ENCODE measurements at places on chromosomes 13 and 19.

GRCh38 chr13:43303033-43303729, 279.8 kb downstream of the DNAJC15 start:
- no peak for DNase-seq

GRCh38 chr13:53415135-53415534, 386.5 kb downstream of the OLFM4 start:
- no peak for DNase-seq

DNA sequence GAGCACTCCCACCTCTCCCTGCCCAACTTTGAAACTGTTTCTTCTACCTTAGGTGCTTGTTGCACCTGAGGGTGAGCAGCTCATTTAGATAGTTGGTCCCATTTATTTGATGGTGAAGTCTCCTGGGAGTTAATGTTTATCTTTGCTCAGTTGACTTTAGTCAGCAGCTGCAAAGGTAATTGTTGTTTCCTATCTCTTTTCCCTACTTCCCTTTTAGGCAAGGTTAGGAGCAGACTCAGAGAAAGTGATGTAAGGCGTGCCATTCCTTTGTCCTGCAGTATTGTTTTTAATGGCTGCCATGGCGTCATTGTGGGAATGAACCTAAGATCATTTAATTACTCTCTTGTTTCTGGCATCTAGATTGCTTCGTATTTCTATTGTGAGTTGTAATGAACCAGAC, 11.6 kb downstream of the AKAP11 start:
- DNase-seq: no peak

- DNase-seq: no peak
Observed at GRCh38 chr13:106712381-106712780, 144.4 kb upstream of the ARGLU1 start.

GRCh38 chr19:55554741-55555152, 9.4 kb upstream of the SBK3 start:
- no peak for DNase-seq

- peak; percentile 82 for DNase-seq
Observed at GRCh38 chr19:48644839-48645619, 958 bp downstream of the CA11 start.

DNA sequence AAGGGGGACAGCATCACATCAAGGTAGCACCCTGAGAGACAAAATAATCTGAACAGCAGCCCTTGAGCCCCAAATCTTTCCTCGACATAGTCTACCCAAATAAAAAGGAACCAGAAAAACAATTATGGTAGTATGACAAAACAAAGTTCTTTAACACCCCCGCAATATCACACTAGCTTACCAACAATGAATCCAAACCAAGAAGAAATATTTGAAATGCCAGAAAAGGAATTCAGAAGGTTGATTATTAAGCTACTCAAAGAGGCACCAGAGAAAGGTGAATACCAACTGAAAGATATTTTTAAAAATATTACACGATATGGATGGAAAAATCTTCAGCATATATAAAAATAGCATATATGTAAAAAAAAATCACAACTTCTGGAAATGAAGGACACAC, 252.9 kb upstream of the SLITRK6 start:
- DNase-seq: no peak

DNA sequence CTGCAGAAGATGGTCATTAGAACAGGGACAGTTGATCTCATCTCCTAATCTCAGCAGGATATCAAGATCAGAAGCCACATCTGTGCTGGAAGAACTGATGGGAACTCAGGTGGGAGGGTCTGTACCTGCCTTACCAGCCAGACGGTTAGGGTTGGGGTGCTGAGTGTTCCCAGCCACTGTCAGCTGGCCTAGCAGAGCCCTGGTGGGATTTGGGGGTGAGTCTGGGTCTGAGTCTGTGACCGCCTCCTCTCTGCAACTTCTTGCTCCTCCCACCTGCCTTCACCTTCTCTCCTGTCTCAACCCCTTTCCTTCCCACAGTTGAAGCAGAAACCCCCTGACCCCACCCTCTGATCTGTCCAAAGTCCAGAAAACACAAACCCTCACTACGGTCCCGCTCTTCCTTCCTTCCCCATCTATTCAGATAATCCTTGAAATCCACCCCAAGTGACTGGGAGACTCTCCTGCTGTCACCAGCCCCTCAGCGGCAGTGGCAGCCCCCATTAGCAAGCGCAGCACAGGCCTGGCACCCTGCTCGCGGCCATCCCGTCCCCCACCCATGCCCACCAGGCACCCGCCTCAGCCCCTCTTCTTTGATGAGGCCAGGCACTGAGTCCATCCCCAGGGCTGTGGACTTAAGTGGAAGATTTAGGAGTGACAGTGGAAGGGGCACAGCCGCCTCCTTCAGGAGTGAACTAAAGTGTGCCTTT, 91.9 kb upstream of the GPR183 start:
- no peak for DNase-seq

GRCh38 chr19:42343344-42344110, 18.1 kb downstream of the MEGF8 start:
- DNase-seq: no peak

GRCh38 chr19:40718774-40719391, 2.0 kb downstream of the ITPKC start:
- DNase-seq: no peak

DNA sequence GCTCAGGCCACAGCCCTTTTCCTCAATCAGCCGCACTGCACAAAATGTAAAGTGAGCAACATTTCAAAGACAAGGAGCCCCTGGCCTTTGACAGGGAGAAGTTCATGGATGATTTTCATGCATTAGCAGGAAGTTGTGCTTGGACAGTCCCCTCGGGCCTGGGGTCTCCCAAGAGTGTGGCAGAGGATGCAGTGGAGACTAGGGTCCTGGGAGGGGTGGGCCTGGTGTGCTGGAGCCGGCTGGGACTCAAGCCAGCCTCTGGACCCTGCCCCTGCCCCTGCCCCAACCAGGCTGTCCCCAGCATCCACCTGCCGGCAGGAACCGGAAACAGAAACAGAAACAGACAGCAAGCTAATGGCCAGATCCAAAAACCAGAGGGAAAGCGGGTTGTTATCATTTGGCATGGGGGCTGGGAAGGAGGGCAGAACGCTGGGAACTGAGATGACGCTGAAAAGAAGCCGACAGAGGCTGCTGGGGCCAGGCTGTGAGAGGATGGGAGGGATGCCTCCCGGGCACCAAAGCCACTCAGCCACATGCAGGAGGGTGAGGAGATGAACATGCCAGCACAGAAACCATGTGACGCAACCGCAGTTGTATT, 2.3 kb downstream of the GAS6 start:
- no peak for DNase-seq

DNA sequence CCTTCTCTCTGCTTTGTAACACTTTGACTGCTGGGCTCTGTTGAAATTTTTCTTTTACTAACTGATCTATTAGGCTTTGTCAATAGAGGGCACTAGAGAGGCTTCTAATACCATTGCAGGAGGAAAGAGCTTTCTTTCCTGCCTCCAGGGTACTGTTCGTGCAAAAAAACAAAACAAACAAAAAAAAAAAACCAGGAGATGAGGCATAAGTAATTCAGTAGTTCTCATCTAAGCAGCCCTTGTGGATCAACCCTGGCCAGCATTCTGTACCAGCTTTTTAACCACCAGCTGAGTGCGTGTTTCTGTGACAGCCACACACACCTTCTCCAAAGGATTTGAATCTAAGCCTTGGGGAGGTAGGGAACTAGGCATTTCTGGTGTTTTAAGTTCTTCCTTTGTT, 1707.6 kb upstream of the SLC10A2 start:
- DNase-seq: no peak

GRCh38 chr19:58150328-58150921, at the start of gene ZNF329:
ZNF329 (minus strand) TSS chr19:58150789; CDS start chr19:58129503, 21,286 bp downstream.
- DNase-seq: peak; percentile 93

GRCh38 chr19:50252111-50252886, 48.9 kb downstream of the MYH14 start:
- peak; percentile 27 for DNase-seq

GRCh38 chr13:87923753-87924152, 252.6 kb downstream of the SLITRK5 start:
- no peak for DNase-seq

GRCh38 chr19:48244281-48244680, 11.4 kb downstream of the CARD8 start:
- peak; percentile 65 for DNase-seq

- DNase-seq: no peak
Observed at GRCh38 chr13:43316946-43317353, 293.6 kb downstream of the DNAJC15 start.

DNA sequence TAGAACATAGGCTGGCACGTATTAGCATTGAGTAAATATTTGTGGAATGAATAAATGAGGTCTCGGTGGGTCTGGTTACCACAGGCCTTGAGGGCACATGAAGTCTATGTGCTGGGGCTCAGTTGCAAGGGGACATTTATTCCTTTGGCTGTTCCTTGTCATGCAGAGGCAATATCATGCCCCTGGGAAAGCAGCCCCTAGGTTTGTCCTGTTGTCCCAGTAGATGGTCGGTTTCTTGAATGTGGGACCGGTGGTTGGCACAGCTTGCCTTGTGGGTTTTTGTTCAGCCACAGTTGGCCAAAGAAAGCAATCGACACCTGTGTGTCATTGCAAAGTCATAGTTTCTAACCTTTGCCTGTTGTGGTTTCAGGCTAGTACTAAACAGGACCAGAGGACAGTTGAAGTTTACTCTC, 24.7 kb upstream of the GPR183 start:
- DNase-seq: no peak

DNA sequence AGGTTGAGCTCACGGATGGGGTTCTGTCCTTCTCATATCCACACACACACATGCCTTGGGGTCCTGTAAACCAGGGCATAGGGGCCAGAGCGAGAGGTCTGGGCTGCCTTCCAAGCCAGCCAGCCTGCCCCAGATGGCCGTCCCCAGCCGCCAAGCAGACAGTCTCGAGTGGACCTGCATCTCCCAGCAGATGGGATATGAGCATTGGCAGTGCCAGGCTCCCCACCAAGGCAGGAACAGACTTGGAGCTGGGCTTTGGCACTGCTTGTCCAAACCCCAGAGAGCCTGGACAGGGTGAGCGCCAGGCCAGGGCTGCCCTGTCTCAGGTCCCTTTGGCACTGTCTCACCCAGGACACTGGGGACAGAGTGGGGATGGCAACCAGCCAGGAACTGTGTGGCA, 130.4 kb downstream of the DPF1 start:
- DNase-seq: no peak

DNA sequence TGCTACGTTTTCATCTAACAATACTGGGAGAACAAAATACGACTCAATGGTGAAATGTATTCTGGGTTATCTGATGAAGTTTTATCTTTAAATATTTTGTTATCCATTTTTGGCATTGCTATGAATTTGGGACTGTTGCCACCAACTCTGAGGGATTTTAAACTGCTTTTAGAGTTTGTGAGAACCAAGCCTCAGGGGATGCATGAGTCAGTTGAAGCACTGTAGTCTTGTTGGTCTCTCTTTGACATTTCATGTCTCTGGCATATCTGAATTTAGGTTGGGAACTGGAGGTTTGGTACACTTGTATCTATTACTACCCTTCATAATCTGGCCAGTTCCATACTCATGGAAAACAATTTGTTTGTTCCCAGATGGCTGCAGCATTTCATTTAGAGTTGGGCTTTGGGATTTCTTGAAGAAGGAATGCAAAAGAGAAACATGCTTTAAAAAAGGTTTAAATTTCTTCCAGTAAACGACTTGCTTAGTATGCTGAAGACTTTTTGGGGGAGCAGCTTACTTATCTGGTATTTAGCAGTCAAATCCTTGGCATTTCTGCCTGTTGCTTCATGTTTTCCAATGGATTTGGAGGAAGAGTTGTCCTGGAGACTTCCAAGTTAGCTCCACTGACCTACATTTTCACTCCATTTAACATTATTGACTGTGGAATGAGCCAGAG, 28.9 kb downstream of the ARHGEF7 start:
- DNase-seq: no peak

DNA sequence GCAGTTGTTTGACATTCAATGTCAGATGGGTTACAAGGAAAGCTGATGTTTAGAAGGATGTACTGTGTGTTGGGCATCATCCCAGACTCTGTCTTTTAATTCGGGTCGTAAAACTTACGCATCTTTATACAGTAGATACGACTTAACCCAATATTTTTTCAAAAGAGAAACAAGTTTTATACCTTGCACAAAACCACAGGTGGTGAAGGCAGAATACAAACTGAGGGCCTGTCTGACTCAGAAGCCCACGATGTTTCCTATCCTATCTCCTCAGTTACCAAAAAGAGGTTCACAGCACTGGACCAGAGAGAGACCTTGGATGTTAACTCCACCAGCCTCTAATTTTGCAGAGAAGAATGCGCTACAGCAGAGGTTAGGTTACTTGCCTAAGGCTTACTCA, 477.0 kb downstream of the FOXO1 start:
- DNase-seq: peak; percentile 64

DNA sequence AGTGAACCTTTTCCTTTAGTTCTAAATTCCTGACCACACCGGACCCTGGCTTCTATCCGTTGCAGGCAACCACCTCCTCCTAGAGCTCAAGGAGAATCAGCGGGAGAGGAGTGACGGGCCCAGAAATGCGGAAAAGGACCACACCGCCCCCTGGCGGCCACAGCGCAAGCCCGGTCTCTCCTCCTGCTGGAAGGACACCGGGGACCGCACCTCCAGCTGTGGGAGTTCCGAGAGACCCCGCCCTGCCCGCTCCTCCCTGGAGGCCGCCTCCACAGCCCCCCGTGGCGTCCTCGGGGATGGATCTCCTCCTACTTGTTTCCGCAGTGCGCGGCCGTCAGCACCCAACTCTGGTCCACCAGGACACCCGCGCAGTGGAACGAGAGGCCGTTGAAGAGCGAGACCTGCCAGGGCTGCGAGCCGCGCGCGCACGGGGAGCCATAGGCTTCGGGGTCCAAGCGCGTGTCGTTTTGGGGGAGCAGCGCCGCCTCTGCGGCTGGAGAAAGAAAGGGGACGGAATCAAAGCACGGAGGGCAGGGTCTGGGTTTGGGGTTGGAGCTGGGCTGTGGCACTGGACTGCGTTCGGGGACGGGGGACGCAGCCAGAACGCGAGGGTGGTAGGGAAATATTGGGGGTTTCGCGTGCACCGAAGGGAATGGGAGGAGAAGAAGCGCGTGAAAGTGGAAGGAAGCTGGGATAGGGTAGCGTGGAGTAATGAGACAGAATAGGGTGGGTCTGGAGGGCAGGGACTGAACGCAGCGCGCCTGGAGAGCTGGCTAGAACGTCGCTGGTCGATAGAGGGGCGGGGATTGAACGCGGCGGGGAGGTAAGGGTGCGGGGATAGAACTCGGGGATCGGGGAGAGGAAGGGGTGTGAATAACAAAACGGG, 2.5 kb downstream of the KLK10 start:
- no peak for DNase-seq

DNA sequence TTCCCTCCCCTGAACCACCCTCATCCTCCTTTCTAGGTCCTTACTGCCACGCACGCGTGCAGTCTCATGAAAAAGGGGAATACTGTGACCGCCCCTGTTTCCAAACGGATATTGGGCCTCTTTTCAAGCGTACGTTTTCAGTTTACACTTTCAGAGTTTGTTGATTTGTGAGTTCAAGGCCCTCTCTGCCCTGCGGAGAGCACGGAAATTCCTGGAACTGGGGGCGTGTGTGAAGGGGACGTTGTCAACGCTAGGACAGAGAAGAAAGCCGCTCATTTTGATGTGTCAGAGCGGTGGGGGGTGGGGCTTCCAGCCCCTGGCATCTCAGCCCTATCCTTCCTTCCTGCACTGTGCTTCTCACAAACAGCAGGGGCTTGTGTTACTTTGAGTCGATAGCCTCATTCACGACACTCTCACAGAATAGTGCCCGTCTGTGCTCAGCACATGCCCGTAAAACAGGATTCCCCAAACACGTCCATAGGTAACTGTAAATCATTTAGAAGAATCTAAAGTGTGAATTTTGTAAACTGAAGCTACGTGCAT, 137.6 kb upstream of the PEG3 start:
- no peak for DNase-seq

GRCh38 chr13:109785141-109785891, 1.1 kb downstream of the IRS2 start:
- peak; percentile 57 for DNase-seq

GRCh38 chr19:57227502-57227901, 3.3 kb upstream of the AURKC start:
- no peak for DNase-seq

- DNase-seq: no peak
Observed at GRCh38 chr13:20720499-20720898, 17.0 kb downstream of the IL17D start.
